AG09319 (cell line): ENCODE measurements at places on chromosomes 13 and 19.

GRCh38 chr19:28349604-28350003 lies 863.3 kb downstream of the UQCRFS1 start:
- no peak for DNase-seq

- DNase-seq, result no peak
These were observed 22.8 kb upstream of the RNF17 start for GRCh38 chr13:24741016-24741662.

DNA sequence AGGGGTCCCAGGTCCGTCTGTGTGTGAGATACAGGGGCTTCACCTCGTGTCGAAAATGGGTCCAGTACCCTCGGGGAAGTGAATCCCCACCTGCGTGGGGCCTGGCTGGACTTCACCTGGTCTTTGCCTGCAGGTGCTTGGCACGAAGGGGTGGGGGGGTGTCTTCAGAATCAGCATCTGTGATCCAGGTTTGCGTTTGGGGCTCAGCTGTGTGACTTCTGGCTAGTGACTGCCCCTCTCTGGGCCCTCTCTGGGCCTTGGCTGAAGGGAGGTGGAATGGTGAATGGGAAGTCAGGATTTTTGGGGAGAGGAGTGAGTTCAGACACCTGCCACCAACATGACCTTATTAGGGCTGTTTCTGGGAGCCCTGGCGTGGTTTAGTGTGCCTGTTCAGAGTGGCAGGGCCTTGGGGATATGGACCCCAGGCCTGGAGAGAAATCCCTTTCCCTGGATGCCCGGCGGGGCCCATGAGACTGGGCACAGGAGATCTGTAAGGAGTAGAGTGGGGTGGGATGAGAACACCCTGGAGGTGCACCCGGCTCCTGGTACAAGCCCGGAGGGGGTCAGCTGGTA lies 2.7 kb downstream of the CELF5 start:
- no peak for DNase-seq

GRCh38 chr19:33667881-33668280 lies 46.1 kb downstream of the CHST8 start:
- DNase-seq, result no peak

GRCh38 chr13:99208185-99208584 lies 7.5 kb downstream of the UBAC2 start:
- no peak for DNase-seq

- DNase-seq, result no peak
These were observed 2484.8 kb upstream of the PCDH20 start for GRCh38 chr13:63900406-63900805.

DNA sequence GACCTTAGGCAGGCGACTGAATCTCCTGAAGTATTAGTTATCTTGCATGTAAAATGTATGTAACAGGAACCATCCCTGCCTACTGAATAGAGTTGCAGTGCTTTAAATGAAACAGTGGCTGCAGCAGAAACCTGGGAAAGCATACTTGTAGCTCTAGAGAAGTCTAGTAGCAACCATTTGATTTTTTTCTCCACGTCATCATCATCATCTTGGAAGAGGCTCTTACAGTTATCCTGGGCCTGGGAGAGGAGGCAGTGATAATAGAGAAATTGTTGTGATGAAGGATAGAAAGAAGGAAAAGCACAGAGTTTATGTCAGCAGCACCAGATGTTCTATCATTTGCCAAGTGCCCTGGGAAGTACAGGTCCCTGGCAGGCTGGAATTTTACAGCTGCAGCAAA lies 377.6 kb downstream of the ITGBL1 start:
- no peak for DNase-seq

DNA sequence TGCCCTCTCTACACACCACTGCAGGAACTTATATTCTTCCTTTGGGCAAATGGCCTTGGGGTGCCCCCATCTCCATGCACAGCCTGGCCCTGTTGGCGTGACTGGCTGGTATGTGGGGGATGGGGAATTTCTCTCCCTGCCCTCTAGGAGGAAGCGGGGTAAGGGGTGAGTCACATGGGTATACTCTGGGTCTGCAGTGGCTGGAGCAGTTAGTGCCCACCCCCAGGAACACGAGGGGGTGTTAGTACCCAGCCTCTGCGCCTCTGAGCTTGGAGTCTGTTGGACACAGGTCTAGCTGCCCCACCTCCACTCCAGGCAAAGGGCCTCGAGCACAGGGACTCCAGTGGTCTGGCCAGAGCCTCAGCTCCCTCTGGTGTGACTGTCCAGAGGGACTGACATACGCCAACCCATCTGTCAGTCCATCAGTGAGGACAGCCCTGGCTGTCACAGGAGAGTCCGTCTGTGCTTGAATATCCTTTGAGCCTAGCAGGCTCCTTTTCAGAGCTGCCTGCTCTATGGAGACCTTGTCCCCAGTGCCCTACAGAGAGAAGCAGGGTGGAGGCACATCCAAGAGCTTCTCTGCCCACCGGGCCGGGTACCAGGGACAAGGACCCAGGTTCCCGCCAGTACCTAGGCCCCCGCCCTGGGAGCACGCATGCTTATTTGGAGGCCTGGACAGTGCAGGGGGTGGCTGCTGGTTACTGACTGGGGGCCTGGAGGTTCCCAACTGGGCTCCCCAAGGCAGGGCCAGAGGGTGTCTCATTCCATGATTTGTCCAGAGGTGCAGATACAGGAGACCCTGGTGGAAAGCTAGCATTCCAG lies 66.6 kb downstream of the CHST8 start:
- no peak for DNase-seq

DNA sequence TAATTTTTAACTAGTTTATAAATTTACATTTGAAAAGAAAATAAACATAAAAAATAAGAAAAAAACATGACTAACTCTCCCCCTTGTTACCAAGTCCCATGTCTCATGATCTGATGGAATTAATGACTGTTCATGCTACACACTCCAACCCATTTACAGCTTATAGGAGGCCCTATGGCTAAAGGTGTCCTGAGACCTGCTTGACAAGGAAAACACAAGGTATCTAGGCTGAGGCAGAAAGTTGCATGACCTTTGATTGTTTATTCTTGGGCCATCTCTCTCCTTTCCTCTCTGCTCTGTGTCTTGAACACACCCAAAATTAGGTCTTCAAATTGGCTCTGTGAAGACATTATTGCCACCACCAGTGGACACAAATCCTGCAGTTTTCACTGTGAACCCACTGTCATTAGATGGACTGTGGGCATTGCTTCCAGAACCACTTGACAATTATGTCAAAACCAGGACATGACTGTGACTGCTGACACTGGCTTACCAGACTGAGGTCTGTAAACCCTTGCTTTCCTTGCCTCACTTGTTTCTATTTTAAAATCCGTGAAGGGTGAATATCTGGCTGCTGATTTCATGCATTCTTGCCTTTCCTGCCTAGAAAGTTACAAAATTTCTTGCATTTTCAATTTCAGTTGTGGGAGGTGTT lies 386.5 kb upstream of the SPRY2 start:
- DNase-seq, result no peak

DNA sequence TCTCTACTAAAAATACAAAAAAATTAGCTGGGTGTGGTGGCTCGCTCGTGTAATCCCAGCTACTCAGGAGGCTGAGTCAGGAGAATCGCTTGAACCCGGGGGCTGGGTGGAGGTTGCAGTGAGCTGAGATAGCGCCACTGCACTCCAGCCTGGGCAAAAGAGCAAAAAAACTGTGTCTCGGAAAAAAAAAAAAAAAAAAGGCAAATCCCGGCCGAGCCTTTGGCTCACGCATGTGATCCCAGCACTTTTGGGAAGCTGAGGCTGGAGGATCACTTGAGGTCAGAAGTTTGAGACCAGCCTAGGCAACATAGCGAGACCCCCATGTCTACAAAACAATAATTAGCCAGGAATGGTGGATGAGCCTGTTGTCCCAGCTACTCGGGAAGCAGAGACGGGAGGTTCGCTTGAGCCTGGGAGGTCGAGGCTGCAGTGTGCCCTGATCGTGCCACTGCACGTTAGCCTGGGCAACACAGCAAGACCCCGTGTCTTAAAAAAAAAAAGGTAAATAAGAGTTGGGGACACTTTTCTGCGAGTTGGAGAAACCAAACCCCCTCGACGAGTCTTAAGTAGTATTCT lies 574 bp upstream of the GPX4 start:
- no peak for DNase-seq

DNA sequence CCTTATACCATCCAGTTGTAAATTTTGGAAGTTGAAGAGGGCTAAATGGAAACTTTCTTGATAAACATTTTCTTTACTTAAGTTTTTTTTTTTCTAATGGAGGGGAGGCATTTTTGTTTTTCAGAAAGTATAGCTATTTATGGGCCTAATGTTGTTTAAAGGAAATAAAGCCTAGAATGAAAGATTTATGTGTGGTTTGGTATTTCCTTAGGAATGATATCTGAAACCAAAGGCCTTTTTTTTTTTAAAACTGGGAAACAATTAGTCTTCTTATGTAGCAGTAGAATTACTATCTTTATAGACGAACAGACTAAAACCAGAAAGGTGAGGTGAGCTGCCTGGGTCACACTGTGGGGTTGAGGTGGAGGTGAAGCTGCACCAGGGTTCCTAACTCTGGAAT lies 80.1 kb downstream of the ESD start:
- DNase-seq, result no peak

- no peak for DNase-seq
These were observed 3.2 kb upstream of the LGALS13 start for GRCh38 chr19:39599116-39599515.

- DNase-seq, result no peak
These were observed 143.4 kb downstream of the SOX1 start for GRCh38 chr13:112210371-112210770.

- DNase-seq, result no peak
These were observed 2.7 kb upstream of the INAFM1 start for GRCh38 chr19:47271949-47272348.

GRCh38 chr19:11560404-11561051 lies 1.5 kb upstream of the ELOF1 start:
- peak; percentile 40 for DNase-seq

DNA sequence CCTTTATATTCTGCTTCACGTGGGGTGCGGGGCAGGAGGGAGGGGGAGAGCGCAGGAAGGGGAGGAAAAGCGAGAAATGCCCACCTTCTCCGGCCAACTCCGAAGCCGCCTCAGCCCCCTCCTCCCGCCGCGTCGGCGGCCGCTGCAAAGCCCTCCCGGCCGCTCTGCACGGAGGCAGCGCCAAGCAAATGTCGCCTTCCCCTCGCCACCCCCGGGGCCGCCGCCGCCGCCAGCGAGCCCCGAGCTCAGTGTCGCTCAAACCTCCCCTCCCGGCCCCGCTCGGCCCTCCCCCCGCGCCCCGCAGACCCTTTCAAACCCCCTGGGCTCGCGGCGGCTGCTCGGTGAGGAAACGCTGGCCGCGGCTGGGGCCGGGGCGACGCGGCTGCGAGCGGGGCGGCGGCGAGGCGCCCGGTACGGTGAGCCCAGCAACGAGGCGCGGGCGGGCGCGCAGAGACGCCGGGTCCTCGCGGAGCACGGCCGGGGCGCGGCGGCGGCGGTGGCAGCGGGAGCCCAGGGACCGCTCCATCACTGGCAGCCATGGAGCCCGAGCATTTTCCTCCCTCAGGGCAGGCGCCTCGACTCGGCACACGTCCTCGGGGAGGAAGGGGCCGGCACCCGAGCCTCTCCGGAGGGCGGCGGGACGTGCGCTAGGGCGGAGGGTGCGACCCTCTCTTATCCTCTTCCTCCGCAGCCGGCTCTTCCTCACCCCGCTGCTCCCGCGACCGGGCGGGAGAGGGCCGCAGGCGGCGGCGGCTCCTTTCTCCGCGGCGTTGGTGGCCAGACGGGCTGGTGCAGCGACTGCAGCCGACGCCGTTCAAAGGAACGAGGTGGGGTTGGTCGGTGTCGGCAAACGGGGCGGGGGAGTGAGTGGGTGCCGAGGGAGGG lies 463 bp upstream of the TSC22D1 start:
- no peak for DNase-seq

GRCh38 chr13:79429309-79429708 lies 23.3 kb upstream of the RBM26 start:
- no peak for DNase-seq

DNA sequence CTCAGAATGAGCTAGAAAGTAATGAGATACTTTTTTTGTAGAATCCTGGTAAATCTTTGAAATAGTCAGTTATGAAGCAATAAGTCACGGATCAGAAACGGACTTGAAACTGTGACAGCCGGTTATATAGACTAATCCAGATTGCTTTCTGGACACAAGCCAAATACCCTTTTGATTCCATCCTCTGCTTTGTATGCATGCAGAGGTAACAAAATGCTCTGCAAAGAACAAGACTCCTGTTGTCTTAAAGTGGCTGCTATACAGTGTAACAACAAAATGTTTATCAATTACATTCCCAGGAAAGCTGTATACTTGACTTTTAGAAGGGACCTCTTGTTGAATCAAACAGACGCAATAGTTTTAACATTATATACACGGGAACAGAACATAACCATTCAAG lies 66.5 kb upstream of the STARD13 start:
- DNase-seq, result no peak

DNA sequence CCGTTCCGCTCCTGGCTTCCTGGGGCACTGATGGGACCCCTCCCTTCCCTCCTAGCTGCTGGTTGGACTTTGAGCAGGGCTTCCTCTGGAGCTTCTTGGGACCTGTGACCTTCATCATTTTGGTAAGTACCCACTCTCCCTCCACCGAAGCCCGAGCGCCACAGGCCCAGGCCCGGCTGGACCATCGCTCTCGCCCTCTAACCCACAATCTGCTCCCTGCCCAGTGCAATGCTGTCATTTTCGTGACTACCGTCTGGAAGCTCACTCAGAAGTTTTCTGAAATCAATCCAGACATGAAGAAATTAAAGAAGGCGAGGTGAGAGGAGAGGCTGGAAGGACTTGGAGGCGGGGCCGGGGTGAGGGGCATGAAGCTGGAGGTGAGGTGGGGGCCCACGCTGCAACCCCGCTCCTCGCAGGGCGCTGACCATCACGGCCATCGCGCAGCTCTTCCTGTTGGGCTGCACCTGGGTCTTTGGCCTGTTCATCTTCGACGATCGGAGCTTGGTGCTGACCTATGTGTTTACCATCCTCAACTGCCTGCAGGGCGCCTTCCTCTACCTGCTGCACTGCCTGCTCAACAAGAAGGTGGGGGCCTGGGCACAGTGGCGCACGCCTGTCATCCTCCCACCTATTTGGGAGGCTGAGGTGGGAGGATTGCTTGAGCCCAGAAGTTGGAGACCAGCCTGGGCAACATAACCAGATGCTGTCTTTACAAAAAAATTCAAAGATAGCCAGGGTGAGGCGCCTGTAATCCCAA lies 12.3 kb downstream of the DDX39A start:
- no peak for DNase-seq
